Central memory CD4-positive, alpha-beta T cell (primary cell): ENCODE measurements at places on chromosomes 3 and 15.

DNA sequence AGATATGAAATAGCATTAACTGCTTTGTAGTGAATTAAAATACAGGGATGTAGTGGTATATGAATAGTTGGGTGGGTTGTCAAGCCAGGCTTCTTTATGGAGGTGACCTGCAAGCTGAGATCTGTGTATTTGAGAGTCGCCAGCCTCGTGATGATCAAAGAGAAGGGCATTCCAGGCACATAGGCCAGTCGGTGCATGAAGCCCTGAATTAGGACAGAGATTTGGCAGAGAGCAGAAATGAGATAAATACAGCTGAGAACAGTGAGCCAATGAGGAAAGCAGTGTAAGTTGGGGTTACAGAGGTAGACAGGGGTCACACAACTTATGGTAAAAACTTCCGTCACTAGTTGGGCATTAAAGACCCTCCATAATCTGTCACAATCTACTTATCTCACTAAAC lies 641.9 kb downstream of the OTOL1 start:
- no peak for DNase-seq

DNA sequence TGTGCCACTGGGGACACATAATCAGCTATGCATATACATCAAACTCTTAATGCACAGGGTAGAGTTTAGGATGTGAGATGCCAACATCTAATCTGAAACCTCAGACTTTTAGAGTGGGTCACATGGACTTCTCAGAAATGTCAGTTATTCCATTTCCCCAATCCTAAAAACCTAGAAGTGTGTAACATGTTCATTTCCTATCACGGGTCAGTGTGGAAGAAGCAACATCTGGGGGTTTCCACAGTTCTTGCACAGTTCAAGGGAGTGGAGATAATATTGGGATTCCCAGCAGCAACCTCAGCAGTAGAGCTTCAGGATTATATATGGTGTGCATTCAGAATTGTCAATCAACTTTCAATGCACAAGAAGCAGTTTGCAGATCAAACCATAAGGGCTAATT lies 44.4 kb upstream of the SPRED1 start:
- no peak for DNase-seq

GRCh38 chr3:171646357-171647133 lies 163.7 kb downstream of the PLD1 start:
- peak; percentile 4 for DNase-seq

DNA sequence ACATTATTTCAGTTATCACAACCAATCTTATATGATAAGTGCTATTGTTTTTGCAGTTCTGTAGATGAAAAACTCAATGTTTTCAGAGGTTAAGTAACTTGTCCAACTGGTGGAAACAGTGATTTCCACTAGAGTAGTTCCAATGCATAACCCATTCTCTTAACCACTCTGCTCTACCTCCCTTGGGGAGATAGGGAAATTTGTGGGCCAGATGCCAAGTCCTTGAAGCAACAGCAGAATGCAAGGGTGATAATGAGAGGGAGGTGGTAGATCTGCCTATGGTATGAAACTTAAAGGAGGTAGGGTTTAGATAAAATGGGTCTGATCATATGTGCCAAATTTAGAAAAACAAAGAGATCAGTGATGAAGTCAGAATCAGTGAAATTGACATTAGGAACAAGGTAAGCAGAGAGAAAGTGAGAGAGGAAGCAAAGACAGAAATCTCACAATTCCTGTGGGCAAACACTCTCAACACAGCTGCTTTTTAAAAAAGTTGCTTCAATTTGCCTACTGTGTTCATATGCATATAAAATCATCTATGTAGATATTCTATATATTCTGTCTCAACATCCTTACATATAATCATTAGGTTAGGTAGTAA lies 50.5 kb upstream of the UBP1 start:
- no peak for DNase-seq

GRCh38 chr3:155643581-155644165 lies 101.2 kb downstream of the PLCH1 start:
- DNase-seq: no peak

- no peak for DNase-seq
These were observed 20.4 kb downstream of the UACA start for GRCh38 chr15:70742928-70743327.

- DNase-seq: no peak
These were observed 228.6 kb upstream of the IL12A start for GRCh38 chr3:159760046-159760445.

DNA sequence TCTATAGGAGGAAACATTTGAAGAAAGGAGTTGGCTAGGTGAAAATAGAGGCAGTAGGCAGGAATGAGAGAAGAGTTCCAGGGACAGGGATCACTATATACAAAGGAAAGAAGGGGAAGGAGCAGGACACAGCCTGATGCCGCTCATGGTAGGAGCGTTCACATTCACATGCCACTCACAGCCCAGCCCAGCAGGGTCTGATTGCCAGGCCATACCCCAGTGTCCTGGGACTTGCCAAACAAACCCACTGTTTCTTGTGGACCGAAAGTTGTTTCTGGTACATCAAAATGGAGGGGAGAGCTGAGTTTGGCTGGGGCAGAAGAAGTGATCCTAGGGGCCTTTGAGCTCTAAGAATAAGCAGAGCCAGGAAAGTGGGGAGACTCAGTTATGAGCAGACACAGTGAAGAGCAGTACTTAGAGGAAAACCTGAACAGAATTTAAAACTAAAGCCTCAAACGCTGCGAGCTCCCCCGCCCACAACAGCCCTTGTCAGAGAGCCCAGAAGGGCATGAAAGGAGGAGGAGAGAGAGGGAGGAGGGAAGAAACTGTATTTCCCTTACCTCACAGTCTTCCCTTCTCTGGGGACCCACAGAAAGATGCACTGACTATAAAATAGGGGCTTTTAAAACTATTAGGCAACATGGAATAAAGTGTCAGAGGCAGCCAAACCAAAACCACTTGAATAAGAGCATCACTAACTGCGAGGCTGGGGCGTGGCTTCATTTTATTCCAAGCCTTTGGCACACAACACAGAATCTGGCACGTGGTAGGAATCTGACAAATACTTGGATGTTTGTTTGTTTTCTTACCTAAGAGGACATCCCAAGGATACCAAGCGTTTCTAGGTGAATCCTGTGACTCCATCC lies 129.0 kb downstream of the RPL22L1 start:
- DNase-seq: no peak

- no peak for DNase-seq
These were observed 208.7 kb downstream of the RAP2B start for GRCh38 chr3:153370680-153371079.

GRCh38 chr15:49686599-49686998 lies 65.8 kb downstream of the DTWD1 start:
- DNase-seq: no peak
